Activated CD4-positive, alpha-beta memory T cell treated with anti-CD3 and anti-CD28 coated beads, Interleukin-2, amount 10 ng/mL, durations not matched to agents 7 days and 5 days (primary cell): ENCODE measurements at places on chromosomes 16 and 17. TPM values are rescaled to one million over a fixed set of nuclear protein-coding genes. Genes with fewer than 3 reads are reported as not detected.

ARHGDIG gene
- total RNA-seq, result not detected

ACSM3 gene
- 3.6 TPM for total RNA-seq

ERCC4 gene
- total RNA-seq, result 10.1 TPM

IRX3 gene
- total RNA-seq, result 1.6 TPM

OTOP2 gene
- total RNA-seq, result not detected
